T-cell (primary cell): ENCODE measurements at places on chromosomes 11 and 22. TPM values are rescaled to one million over a fixed set of nuclear protein-coding genes. Genes with fewer than 3 reads are reported as not detected.

The OR56A1 gene
- total RNA-seq, result 0.23 TPM

The SAA1 gene
- 7.6 TPM for total RNA-seq

The CD3G gene
- 189 TPM for total RNA-seq

The TMEM121B gene
- total RNA-seq, result not detected

The TMX2 gene
- total RNA-seq, result 53.1 TPM

The OR4C13 gene
- not detected for total RNA-seq

The OVOL1 gene
- not detected for total RNA-seq

The MUC5AC gene
- total RNA-seq, result 0.03 TPM

The TSSC4 gene
- 71.9 TPM for total RNA-seq

The MAJIN gene
- 1.8 TPM for total RNA-seq

The CNTF gene
- 2.4 TPM for total RNA-seq

The SLC22A25 gene
- not detected for total RNA-seq

The UCP2 gene
- 670 TPM for total RNA-seq

The FOLH1 gene
- not detected for total RNA-seq

The ANKK1 gene
- total RNA-seq, result 4.6 TPM

The OR51G1 gene
- total RNA-seq, result not detected

The ENTHD1 gene
- total RNA-seq, result 0.20 TPM

The POU2AF2 gene
- not detected for total RNA-seq

The KRTAP5-8 gene
- not detected for total RNA-seq

The DESI1 gene
- 19.9 TPM for total RNA-seq

The PVALB gene
- not detected for total RNA-seq

The HORMAD2 gene
- total RNA-seq, result not detected

The OR2AG1 gene
- not detected for total RNA-seq

The DEUP1 gene
- not detected for total RNA-seq

The ZNRF3 gene
- total RNA-seq, result 0.70 TPM

The AMOTL1 gene
- total RNA-seq, result 1.2 TPM

The PDE3B gene
- total RNA-seq, result 162 TPM

The ANKRD13D gene
- total RNA-seq, result 237 TPM

The RAB6A gene
- total RNA-seq, result 102 TPM

The TUB gene
- 0.05 TPM for total RNA-seq

The UBE2L6 gene
- total RNA-seq, result 97.2 TPM

The OR51B2 gene
- total RNA-seq, result not detected

The MPZL2 gene
- total RNA-seq, result 1.7 TPM

The TTC36 gene
- total RNA-seq, result 1.2 TPM

The CALCA gene
- total RNA-seq, result not detected
